Stimulated activated CD8-positive, alpha-beta memory T cell treated with anti-CD3 and anti-CD28 coated beads, Interleukin-15, amount 100 ng/mL, for 48 hours (primary cell): ENCODE measurements at places on chromosomes 6 and 20.

DNA sequence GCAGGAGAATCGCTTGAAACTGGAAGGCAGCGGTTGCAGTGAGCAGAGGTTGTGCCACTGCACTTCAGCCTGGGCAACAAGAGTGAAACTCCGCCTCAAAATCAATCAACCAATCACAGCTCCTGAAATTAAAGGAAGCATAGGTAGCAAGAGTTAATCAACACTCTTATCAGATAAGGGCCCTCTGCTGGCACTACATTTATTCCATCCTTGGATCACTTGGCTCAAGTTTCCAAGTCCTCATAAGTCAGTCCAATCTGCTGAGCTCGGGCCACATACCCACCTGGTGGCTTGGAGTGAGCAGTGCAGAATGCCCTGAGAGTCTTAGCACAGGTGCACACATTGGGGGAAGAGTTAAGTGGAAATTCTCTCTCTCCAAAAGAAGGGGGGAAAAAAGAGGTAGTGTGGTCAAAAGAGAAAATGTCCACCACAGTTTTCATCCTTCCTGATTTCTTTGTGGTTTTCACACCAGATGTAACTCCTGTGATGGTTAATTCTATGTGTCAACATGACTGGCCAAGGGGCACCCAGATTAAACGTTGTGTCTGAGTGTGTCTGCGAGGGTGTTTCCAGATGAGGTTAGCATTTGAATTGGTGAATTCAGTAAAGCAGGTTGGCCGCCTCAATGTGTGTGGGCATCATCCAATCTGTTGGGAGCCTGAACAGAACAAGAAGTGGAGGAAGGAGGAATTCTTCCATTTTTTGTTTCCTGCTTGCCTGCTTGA lies 14.2 kb upstream of the FAM8A1 start:
- no peak for DNase-seq

DNA sequence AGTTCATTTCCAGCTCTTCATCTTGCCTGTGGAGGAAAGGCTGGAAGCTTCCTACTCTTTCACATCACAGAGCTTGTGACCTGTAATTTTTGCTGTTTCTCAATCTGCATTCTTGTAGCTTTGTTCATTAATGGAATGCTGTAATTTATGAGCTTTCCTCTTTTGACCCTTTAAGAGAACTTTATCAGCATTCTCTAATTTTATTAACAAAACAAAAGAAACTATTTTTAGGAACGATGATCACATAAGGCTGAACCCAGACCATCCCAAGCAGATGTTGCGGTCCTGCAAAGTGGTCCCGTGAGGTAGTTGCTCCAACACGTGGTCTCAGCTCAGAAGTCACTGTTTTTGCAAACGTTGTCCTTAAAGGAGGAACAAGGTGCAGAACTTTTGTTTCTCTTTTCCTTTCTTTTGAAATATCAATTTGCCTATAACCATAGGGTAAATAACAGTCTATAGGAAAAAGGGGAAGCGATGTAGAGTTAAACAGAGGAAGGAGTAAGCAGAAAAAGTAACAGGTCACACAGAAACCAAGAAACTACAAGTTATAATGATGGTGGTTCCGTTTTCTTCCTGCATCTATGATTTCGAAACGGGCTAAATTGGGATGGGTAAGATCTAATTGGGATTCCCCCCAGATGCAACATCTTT lies 121.3 kb upstream of the PHACTR1 start:
- DNase-seq, result no peak

DNA sequence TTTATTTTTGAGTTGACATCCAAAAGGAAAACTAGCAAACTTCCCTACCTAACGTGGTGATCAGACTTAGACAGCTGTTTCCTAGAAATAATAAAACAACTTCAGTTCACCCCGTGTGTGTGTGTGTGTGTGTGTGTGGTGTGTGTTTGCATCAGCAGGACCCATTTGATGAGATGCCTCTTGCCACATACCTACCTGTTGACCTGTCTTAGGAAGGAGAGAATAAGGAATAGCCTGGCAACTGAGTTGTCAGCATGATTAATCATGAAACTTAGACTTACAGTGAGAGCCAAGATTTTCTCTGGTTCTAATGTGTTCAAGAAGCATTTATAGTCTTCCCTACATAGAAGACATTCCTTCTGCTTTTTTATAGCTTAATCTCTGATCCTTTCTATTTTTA lies 16.1 kb upstream of the PBOV1 start:
- no peak for DNase-seq

DNA sequence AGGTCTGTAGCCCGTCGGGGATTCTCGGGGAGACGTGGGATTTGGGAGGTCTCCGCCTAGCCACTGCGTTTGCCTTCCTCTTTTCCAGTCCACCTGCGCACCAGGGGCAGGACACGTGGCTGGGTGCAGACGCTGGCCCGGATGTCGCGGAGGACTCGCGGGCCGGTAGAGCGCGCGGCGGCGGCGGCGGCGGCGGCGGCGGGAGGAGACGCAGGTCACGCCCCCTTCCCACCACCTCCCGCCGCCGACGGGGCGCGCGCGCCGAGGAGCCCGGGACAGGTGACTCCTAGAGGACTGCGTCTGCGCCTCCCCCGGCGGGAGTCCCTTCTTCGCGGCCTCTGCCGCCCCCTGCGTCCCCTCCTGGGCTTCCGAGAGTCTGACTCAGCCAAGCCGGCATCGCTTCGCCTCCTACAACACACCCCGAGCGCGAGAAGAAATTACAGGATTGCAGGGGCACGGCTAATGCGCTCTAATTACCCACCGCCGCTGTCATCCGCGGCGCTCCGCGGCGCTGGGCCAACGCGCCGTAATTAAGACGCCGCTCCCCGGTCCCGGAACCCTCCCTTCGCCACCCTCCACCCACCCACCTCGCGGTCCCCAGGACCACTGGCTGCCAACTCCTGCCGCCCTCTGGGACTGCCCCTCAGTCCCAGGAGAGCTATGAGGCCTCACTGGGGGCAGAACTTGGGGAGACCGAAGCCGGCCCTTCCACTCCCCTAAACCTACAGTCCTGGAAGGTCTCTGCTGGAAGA lies 124.5 kb downstream of the MRPL14 start:
- DNase-seq, result peak; percentile 57

- no peak for DNase-seq
Observed at GRCh38 chr20:34060970-34061369, 51.1 kb downstream of the EIF2S2 start.

- no peak for DNase-seq
Observed at GRCh38 chr6:28657381-28657768, 131.7 kb downstream of the GPX5 start.

DNA sequence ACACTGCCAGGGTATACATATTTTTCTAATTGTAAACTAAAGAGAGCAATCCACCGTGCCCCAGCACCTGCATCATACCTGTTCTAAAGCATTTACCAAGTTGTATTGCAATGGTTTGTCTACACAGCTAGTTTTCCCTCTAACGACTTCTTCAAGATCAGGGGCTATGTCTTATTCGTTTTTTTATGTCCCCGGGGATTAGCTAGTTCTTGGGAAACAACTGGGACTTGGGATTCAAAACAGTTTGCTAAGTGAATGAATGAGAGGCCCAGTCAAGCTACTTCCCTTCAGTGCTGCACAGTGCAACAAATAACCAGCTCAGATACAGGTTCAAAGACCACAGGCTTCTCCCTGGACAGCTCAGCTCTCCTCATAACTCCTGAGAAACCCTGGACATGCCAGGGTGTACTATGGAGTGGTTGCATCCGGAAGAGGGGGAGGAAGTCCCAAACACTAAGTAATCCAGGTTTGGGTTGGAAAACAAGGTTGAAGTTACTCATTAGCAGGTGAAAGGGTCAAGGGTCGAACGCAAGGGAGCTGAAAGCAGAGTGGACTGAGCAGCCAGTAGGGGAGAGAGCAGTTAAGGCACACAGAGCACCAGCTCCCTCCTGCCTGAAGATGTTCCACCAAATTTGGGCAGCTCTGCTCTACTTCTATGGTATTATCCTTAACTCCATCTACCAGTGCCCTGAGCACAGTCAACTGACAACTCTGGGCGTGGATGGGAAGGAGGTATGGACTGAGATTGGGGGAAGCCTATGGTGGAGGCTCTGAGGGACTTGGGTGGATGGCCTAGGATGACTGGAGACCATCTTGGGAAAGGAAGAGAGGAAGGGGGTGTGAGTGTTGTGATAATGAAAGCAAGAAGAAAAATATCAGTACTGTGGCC lies at the start of gene APOM:
TSS of gene APOM (plus strand) at position 546 of the 889 bp plus-strand sequence. CDS start at position 619, 73 bp downstream.
- DNase-seq, result no peak

GRCh38 chr6:43246301-43247113 lies 3.2 kb downstream of the TTBK1 start:
- no peak for DNase-seq
